ENCODE measurements at places on chromosomes 2 and 18.

GRCh38 chr18:22152093-22152492, 17.3 kb upstream of the GATA6 start:
- DNase-seq: peak; percentile 90

DNA sequence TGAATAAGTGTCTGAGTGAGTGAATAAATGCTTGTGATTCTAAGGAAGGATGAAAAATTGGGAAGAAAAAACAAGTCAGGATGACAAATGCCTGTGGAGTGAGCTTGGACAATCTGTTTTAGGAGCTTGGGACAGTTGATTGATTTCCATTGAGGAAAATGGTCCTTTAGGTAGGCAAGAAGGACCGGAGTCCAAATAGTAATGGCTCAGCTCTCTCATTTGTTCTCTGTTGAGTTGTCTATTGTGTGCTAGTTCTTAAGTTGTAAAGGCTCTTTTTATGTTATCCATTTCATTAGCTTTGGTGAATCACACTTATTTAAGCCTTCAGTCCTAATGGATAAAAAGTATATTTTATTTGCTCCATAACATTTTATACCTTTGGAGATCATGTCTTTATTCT, 31.9 kb downstream of the FAM171B start:
- no peak for DNase-seq

GRCh38 chr2:191362841-191363240, 117.6 kb downstream of the MYO1B start:
- DNase-seq: peak; percentile 67

GRCh38 chr2:109171444-109172334, 42.7 kb downstream of the SH3RF3 start:
- DNase-seq: peak; percentile 2
